ENCODE measurements at places on chromosomes 7 and 10. TPM values are rescaled to one million over a fixed set of nuclear protein-coding genes. Genes with fewer than 3 reads are reported as not detected.

DNA sequence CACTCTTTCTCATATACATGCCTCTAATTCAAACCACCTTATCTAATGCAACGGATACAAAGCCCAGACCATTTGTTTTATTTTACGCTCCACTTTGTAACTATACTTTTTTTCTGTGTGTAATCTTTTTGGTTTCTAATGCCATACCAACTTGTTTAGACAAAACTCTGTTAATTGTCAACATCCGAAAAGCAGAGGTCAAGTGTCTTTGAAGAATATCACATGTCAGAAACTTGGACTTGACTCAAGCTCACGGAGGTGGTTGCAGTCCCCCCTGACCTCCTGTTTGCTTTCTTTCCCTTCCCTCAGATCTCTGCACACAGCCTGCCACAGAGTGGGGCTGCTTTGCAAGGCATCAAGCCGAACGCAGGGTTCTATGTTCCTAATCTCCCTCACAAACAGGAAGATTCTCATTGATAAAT is 698.9 kb downstream of the PARD3 start:
- DNase-seq: no peak

DNA sequence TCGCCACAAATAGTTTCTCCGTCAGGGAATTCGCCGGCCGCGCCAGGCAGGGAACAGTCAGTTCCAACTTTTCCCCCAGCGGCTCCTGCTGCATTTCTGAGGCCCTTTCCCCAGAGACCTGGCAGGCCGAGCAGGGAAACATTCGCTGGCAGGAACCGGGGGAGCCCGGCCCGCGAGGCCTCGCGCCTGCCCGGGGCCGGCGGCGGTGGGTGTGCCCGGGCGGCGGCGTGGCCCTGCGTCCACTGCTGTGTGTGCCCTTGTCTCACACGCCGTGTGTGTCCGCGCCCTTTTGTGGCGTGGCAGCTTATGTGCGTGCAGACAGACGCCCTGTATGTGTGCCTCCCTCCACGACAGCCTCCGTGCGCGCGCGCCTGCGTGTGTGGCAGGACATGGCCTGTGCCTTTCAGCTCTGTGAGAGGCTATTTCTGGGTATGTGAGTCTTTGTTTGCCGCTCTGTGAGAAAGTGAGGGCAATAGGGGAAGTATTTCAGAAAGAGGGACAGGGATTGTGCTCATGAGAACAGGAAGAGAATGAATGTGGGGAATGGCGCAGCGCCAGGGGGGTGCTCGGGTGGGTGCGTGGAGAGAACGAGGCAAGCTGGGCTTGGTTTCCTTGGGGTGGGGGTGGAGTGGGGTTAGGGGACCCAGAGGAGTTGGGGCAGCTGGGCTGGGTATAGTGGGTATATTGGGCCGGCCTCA is 689 bp upstream of the SMARCD3 start:
- DNase-seq: peak; percentile 46

DNA sequence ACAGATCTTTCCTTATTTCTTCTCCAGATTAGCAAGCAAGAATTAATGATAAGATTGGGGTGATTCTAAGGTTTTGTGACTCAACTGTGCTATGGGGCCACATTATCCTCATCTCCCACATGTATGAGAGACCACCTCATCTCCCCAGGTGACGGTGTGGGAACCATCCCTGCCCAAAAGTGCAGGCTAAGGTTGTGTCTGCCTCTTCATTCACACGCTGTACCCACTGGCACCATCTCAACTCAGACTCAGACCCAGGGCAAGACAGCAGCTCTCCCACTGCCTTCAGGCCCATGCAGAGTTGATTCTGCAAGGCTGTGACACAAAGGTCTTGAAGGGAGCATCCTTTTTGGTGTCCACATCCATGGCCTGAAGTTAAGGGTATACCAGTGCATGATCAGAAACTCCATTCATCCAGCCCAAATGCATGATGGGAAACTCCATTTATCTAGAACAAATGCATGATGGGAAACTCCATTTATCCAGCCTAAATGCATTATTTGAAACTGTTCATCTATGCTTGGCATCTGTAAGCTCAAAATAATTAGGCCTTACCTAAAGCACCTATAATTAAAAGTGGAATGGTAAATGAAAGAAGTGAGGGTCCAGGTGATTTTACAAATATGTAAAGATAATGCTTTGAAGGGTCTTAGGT is 99.4 kb downstream of the TCERG1L start:
- no peak for DNase-seq

GRCh38 chr7:80929619-80930018 is 10.8 kb upstream of the SEMA3C start:
- DNase-seq: no peak

GRCh38 chr10:13080643-13081042 is 19.3 kb upstream of the OPTN start:
- DNase-seq: no peak

GRCh38 chr10:70748305-70748704 is 36.9 kb downstream of the TBATA start:
- DNase-seq: no peak

DNA sequence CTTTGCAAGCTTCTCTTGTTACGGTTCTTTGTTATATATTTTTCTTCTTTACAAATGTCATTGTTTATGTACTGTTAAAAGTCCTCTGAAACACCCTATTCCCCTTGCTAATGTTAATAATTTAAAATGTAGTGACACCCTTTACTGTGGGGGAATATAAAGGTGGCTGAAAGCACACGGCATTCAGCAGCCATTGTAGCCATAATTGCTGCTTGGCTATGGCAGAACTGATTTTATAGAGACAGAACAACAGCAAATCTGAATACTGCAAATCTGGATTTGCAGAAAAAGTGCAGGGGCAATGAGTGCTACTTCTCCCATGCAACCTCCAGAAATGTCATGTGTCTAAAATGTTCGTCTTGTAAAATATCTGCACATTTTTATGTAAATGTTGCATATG is 3.7 kb upstream of the WASL start:
- no peak for DNase-seq

- DNase-seq: no peak
Observed at GRCh38 chr10:71492872-71493271, 96.2 kb downstream of the CDH23 start.

DNA sequence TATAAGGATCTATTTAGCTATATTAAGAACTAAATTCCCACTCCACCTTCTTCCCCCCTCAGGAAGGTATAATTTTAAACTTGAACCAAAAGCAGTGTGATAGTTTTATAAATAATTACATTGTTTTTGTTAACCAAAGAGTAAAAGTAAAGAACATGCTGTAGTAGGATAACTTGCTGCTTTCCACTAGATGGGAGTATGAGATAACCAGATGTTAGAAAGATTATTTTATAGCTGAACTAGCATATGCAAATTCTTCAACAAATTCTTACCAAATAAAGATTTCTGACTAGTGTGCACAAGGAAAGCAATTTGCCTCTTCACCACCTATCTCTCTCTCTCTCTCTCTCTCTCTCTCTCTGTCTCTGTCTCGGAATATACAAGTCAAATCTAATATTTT is 31.8 kb downstream of the TES start:
- no peak for DNase-seq

GRCh38 chr7:128000048-128000447 is 31.2 kb downstream of the LRRC4 start:
- no peak for DNase-seq

DNA sequence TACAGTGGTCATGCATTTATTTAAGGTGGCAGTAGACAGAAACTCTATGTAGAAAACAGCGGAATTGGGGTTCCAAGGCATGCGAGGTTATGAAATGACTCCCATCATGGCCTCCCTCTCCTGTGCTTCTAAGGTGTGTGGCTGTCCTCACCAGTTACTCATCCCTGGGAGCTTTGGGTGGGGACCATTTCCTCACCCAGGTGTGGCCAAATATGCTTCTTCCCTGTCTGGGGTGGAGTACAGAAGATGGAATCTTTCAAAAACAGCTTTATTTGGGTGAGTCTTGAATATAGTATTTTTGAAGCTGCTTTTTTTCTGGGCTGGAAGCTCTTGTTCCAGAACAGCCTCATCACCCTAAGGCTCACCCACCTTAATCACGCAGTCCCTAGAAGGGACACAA is 139.0 kb downstream of the NRF1 start:
- DNase-seq: no peak

- DNase-seq: no peak
Observed at GRCh38 chr7:137727413-137727812, 119.4 kb downstream of the DGKI start.

DNA sequence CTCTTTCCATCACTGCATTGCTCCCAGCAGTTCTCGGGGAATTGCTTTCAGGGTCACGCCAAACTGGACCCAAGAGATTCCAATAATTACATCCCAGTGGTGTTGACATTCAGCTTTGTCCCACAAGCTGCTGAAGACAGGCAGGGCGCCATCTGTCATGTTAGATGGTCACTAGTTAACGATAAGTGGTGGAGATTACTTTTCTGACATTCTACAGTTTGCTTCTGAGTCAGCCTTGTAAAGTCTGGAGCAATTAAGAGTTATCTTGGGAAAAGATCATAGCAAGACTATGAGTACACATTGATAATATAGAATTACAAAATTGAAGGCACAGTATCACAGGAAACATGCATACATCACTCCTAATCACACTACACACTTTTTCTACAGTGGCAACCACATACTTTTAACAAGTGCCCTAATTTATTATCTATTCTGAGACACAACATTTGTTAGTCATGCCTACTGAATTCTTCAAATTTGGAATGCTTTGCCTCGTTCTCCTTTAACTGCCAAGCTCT is 41.9 kb downstream of the SEMA3C start:
- peak; percentile 74 for DNase-seq

GRCh38 chr10:52216852-52217251 is 97.2 kb upstream of the DKK1 start:
- DNase-seq: no peak

GRCh38 chr10:71323407-71323806 is 4.3 kb downstream of the SLC29A3 start:
- no peak for DNase-seq

The HTR5A gene
- 0.20 TPM for total RNA-seq

The ASB10 gene
- not detected for total RNA-seq

The ZNF775 gene
- total RNA-seq: 20.5 TPM

The FOXK1 gene
- total RNA-seq: 41.7 TPM

The EPO gene
- not detected for total RNA-seq

The ZNF503 gene
- total RNA-seq: 5.6 TPM

The MRLN gene
- total RNA-seq: not detected

All from glutamatergic neuron (in vitro differentiated cells).